ENCODE measurements at places on chromosomes 4 and X.

DNA sequence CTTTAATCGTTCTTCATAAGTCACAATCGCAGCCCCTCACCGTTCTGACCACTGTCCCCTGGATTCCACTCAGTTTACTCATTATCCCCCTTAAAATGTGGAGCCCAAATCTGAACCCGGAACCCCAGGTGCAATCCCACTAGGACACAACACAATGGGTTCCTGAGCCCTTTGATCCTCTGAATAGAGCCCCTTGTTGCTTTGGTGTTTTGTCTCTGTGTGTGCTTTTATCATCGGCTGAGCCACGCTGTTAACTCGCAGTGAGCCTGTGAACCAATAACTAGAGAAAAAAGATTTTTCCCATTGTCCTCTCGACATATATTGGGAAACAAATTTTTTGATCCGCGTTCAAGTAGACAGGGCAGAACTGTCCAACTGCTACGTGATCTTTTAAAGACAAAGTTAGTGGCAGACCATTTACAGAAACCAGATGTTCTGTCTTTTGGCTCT, 617 bp upstream of the PDHA1 start:
- no peak for DNase-seq

DNA sequence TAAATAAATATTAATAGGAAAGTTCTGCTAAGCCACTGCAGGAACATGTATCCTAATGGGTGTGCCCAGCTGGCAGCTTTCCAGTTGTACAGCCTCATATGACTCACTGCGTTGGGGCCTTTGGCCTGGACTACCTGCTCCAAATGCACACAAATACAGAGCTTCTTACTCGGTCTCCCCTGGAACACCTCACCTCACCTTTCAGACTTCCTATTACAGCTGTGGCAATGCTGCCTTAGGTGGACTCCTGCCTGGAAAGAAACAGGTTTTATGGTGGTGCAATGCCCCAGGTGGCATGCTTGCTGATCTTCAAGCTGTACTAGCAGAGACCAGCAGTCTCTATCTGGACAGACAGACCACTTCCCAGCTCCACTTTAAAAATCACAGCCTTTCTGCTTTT, 85.7 kb upstream of the EXOC1L start:
- no peak for DNase-seq

DNA sequence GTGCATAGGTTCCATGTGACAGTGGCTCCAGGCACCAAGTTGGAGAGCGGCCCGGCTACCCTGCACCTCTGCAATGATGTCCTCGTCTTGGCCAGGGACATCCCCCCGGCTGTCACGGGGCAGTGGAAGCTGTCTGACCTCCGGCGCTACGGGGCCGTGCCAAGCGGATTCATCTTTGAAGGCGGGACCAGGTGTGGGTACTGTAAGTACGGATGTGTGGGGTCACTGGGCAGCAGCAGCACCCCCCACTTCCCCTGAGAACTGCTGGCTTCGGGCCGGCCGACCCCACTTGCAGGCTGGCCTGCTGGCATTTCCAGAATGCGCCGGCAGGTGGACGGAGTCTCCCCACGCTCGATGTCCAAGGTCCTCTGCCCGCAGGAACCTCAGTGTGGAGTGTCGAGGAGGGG, 13.2 kb downstream of the DOK7 start:
- DNase-seq: no peak

DNA sequence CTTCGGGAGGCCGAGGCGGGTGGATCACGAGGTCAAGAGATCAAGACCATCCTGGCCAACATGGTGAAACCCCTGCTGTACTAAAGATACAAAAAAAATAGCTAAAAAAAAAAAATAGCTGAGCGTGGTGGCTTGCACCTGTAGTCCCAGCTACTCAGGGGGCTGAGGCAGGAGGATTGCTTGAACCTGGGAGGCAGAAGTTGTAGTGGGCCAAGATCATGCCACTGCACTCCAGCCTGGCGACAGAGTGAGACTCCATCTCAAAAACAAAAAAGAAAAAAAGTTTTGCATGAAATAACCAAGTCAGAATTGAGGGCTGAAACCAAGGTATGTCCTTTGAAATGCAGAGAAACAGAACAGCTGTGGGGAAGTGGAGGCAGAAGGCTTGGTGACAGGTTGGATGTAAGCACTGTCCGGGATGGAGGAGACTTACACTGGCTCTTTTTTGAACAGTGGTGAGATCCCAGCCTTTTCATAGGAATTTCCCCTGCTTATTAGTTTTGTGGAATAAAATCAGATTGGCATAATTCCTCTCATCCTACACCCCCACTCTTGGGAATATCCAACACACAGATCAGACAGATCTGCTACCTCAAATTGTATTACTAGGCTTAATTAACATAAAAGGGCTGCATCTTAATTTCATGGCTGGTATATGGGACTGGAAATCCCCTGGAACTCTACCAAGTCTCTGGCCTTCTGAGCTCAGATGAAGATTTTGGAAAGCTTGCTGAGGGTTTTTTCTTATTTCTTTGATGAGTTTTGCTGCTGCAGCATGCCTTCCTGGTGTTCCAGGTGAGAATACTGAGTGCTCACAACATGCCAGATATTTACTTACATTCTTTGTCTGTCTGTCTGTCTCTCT, 18.8 kb upstream of the C4orf36 start:
- DNase-seq: no peak

DNA sequence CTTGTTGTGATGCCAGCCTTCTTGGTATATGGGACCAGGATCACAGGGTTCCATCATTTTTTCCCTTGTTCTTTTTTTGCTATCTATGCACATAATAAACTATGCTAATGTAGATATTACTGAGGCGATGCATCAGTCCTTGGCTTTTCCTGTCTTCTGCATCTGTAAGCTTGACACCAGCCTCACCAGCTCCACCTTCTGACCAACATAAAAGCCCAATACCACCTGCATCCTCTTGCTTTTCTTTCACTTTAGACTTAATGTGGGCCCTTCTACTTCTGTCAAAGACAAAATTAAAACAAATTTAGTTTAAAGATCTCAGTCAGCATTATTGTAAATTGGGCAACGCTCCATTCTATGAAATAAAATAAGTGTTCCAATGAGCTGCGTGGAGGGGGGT, 1718.8 kb upstream of the PCDH10 start:
- DNase-seq: no peak

DNA sequence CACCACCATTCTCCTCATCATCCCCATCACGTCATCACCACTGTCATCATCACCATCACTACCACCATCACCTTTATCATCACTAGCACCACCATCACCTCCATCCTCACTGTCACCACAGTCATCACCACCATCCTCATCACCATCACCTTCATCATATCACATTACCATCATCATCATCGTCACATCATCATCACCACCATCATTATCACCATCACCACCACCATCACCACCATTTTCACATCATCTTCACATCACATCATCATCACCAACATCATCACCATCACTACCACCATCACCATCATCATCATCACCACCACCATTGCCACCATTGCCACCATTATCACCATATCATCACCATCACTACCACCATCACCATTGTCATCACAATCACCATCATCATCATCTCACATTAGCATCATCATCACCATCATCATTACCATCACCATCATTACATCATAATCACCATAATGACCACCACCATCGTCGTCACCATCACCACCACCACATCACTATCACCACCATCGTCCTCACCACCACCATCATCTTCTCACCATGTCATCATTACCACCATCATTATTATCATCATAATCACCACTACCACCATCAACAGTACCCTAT, 46.3 kb upstream of the NKX1-1 start:
- no peak for DNase-seq

GRCh38 chr4:70183168-70183939, 12.2 kb upstream of the ODAM start:
- peak; percentile 12 for DNase-seq

- DNase-seq: peak; percentile 51
Observed at GRCh38 chrX:39174772-39175417, 373.6 kb downstream of the MID1IP1 start.

DNA sequence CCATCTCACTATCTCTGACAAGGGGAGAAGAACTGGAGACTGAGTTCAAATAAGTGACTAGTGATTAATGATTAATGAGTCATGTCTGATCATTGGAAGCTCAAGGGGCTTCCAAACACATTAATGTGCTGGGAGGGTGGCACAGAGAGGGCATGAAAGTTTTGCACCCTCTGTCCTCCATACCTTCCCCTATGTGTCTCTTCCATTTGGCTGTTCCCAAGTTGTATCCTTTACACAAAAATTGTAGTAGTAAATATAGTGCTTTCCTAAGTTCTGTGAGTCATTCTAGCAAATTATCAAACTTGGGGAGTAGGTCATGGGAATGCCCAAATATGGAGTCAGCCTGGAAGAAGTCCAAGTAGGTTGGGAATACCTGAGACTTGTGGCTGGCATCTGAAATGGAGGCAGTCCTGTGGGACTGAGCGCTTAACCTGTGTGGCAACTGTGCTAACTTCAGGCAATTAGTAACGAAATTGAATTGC, 4.1 kb upstream of the FAM200B start:
- DNase-seq: peak; percentile 55

GRCh38 chr4:75895744-75896314, 6.4 kb downstream of the PPEF2 start:
- DNase-seq: peak; percentile 33

DNA sequence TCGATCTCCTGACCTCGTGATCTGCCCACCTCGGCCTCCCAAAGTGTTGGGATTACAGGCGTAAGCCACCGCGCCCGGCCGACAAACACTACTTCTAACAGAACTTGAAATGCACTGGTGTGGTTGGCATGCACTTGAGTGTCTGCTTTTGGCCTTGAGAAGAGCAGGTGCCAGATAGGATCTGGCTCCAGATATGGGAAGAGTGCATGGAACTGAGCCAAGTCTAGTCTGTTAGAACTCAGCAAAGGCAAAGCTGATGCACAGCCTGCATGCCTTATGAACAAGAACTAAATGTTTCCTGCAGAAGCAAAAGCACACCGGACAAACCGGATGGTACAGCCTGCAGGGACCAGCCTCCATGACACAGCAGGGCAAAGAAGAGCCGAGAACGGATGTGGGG, 35.1 kb upstream of the TBL1X start:
- DNase-seq: no peak

GRCh38 chrX:109294097-109294814, 187.6 kb downstream of the GUCY2F start:
- DNase-seq: no peak

DNA sequence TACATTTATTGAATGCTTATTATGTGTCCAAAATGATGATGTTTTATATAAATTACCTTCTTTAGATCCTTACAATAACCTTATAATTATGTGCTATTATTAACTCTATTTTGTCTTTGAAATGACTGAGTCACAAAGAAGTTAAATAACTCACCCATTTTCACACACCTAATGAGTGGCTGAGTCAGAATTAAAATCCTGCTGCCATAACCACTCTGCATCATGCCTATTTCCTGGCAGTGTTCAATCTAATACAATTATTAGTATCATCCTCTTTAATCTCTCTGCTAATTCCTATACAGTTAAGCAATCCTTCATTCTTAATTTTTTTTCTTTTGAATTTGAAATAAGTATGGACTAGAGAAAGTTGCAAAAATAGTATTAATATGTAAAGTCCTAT, 342.9 kb downstream of the CFAP299 start:
- DNase-seq: no peak

DNA sequence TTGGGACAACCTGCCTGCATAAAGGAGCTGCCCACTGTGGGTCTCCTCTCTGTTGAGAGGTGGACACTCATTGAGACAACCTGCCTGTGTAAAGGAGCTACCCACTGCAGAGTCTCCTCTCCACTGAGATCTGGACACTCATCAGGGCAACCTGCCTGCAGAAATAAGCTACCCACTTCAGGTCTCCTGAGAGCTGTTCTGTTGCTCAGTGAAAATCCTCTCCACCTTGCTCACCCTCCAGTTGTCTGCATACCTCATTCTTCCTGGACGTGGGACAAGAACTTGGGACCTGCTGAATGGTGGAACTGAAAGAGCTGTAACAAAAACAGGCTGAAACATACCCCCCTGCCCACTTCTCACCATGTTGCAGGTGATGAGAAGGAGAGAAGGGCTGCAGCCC, 59.9 kb upstream of the CDKN2AIP start:
- DNase-seq: no peak

- DNase-seq: no peak
Observed at GRCh38 chr4:52358366-52358765, 300.7 kb downstream of the USP46 start.

DNA sequence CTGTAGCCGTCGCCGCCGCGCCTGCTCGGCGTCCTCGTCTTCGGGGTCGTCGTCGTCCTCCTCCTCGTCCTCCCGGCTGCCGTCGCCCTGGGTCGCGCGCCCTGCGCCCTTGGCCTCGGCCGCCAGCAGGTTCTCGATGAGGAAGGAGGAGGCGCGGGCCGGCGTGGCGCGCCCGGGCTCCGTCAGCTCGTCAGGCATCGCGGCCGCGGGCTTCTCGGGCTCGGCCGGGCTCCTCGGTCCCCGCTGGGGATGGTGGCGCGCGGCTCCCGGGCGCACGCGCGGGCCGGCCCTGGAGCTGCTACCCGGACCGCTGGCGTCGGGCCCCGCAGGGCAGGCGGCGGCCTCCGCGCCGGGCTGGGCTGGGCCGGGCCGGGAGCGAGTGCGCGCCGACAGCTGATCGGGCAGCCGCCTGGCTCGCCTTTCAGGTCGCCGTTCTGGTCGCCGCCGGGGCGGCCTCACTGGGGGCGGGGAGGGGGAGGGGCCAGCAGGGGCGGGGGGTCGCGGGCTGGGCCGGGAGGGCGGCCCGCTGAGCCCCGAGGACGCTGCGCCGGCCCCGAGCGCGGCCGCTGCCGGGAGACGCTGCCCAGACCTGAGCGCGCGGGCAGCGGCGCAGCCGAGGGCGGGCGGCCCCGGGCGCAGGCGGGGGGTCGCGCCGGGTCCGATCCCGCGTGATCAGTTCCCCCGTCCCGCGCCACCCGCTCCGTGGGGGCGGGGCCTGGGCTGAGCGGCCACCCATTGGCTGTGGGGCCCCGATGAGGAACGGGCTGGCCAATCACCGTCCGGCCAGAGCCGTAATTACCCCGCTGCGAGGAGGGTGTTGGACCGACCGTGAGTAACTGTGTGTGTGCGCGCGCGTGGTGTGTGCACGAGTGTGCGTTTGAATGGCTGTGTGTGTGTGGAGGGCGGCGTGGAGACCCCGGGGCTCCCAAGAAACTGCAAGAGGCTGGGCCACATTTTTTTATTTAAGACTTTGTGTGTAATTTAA, at the start of gene HMX1:
Gene HMX1, minus strand, starts transcription at position 423 of the 985 bp plus-strand sequence. Its CDS starts 225 bp downstream, at position 198.
- no peak for DNase-seq

DNA sequence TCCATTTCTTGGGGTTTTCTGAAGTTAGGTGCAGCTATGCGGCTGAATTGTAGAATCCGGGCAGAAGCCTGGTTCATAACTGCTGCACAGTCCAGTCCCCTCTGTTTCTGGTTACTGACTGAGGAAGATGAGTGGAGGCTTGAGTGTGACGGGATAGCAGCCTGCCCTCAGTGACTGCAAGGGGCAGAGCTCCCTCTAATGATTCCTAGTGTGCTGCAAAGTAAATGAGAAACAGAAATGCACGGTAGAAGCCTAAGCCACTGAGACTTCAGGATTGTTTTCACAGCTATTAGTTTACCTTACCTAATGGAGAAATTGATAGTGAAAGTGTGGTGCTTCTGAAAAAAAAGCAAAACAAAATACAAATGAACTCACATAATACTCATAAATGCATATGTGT, 189.2 kb downstream of the GPM6A start:
- DNase-seq: no peak
